ENCODE measurements at places on chromosomes 6 and 20.

- DNase-seq, result no peak
Measured at GRCh38 chr6:29424575-29424974, 9.8 kb downstream of the OR12D1 start.

DNA sequence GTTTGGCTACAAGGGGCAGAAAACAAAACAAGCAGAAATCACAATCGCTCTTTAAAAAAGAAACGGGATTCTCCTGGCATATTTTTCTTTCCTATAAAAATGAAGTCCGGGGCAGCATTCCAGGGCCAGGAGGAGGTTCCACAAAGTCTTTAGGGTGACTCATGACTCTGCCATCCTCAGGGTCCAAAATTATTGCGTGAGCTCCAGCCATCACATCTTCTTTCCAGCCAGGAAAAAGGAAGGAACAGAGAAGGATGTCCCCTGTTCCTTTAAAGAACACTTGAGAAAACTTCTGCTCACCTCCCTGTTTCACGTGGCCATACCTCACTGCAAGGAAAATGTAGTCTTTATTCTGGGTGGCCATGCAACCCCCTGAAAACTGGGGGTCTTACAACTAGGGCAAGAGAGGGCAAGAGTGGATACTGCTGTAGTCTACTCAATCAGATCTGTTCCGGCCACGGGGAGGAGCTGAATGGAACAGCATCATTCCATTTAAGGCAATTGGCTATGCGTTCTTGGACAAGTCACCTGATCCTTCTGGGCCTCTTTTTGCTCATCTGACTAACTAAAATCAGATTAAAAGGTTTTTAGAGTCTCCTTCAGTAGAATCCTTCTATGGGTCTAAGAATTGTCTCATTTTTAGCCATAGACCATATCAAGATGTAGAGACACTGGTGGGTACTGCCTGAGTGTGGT is 49.4 kb downstream of the CTCFL start:
- DNase-seq, result no peak

DNA sequence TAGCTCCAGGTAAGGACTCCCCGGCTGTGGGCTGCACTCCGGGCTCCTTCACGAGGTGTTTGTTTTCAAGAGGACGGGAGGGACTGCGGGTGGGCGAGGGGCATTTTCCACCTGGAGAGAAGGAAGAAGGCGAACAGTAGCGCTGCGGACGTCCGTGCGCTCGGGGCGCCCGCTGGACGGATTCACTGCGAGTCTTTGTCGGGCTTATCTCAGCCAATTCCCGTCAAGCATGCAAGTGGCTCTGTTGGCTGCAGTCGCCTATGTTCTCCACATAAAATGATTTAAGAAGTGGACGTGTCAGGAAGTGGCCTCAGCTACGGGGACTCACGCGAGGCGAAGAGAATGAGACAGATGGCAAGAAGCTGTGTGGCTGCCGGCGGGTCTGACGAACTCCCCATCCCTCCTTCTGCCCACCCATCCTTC is 332 bp downstream of the GRIK2 start:
- DNase-seq, result no peak

DNA sequence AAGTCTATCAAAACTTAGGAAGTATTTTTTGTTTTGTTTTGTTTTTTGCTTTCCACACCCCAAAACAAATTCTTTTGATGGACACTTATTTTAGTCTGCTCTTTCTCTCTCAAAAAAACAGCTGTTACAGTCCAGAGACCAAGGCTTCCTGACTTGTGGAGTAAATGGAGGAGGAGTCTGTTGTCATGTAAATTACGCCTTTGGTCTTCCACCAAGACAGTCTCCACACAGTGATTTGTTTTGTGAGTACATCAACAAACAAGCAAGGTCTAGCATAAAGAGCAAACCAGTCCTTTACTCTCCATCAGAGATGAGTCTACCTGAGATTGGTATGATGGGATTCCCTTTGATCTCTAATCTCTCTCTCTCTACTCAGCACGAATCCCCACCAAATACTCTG is 588.0 kb upstream of the ARID1B start:
- no peak for DNase-seq

DNA sequence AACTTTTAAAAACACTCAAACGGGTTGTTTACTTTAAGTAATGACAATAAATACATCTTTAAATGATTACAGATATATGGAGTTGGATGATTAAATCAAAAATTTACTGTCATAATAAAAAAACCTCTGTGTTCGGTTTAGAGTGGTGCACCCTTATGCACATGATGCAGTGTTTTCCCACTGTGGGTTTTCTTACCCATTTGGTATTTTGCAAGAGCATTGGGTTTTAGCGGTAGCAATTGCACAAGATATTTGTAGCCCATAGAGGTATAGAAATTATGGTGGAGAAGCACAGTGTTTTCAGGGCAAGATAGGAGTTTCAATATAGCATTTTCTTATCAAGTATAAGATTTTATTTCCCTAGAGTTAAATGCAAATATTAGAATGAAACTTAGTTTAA is 410.8 kb upstream of the PLCB4 start:
- no peak for DNase-seq

- no peak for DNase-seq
Measured at GRCh38 chr6:63904650-63905248, 269.1 kb downstream of the PHF3 start.

DNA sequence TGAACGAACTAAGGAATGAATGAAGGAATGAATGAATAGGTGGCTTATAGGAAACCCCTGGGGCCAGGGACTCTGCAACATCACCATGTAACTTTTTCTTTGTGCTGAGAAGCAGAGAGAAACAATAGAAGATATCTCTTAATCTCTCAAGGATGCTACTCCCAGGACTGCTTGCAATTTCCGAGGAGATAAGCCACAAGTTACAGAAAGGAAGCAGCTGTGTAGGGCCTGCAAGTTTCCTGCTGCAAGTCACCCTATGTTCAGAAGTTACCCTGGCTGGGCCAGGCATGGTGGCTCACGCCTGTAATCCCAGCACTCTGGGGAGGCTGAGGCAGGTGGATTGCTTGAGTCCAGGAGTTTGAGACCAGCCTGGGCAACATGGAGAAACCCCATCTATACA is 7.3 kb upstream of the MAVS start:
- DNase-seq, result no peak

DNA sequence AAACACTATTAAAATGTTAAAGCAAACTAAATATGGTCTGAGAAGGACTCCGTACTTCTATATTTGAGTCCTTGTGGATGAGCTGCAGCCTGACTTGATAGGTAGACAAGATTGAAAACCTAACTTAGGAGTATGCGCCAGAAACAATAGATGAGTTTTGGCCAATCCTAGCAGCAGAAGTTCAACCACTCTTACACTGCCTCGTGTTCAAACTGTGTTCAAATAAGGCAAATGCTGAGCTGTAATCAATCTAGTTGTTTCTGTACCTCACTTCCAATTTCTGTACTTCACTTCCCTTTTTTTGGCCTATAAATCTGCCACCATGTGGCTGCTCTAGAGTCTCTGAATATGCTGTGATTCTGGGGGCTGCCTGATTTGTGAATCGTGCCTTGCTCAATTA is 13.2 kb upstream of the SERINC1 start:
- no peak for DNase-seq

GRCh38 chr6:163449076-163449475 is 34.6 kb downstream of the QKI start:
- no peak for DNase-seq

GRCh38 chr6:52285177-52286068 is 881 bp upstream of the MCM3 start:
- DNase-seq, result peak; percentile 46

DNA sequence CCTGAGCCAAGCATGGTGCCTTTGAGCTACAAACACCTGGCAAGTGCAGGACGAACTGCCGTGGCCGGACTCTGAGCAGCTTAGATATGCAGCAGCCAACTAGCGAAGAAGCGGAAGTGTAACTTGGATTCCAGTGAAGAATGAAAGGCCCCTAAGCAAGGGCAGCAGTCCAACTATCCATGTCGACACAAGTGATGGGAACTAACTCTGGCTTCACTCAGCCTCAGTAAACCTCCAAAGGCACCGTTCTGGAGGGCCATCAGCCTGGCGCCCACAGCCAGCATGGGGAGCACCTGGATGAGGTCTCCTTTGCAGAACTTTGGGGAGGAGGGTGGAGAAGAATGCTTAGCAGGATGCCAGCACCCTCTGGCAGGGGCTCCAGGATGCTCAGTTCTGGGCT is 78.4 kb upstream of the MLN start:
- no peak for DNase-seq

DNA sequence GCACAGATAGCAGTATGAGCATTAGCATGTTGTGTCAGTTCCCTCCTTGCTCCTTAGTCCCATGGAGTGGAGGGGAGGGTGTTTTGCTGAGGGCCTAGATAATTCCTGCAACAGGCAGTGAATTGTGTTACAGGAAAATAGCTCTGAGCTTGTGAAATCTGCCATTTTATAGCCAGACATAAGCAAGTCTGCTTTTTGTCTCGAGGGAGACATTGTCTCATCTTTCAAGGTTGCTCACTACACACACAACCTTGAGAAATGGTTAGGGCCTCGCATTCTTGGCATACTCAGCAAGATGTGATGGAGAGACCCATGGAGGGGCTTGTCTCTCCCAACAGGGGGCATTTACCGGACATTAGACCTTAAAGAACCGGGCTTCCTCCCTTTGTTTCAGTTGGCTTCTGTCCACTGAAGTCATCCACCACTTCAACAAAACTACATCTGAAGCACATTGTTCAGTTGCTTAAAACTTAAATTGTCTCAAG is 108.0 kb upstream of the FOXO3 start:
- DNase-seq, result no peak

DNA sequence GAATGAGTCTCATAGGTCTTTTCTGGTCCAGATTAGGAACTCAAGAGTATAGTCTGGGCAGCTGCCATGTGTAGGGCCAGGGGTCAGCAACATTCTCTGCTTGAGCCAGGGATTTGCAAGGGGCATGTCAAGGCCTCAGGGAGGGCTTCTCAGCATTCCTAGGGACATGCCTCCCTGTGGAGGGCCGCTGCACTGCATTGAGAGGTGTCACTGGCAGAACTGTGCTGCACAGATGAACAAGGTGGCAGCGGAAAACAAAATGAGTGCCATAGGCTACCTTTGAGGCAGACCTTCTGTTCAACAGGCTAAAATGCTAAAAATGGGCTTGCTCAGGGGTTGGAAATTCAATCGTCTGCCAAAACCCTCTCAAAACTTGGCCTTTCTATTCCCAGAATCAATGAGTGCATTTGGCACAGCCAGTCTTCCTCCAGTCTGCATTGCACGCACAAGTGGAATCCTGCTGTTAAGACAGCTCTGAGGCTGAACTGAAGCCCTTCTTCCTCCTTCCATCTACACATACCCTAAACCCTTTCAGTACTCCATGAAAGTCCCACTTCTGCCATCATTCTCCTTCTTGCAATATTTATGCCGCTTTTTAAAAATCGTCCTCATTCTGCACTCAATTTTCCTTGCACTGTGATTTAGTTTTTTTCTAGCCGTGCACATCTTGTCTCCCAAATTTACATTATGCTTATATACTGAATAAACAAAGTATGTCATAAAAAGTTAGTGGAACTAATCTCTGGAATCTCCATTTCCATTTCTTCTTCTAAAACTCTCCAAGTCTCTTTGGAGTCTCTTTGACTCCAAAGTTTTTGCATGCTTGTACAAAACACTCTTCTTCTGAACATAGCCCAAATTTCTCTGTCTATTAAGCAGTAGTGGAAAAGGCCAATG is 51.7 kb downstream of the SLC26A8 start:
- no peak for DNase-seq

- no peak for DNase-seq
Measured at GRCh38 chr6:132168961-132169360, 217.8 kb upstream of the CCN2 start.

DNA sequence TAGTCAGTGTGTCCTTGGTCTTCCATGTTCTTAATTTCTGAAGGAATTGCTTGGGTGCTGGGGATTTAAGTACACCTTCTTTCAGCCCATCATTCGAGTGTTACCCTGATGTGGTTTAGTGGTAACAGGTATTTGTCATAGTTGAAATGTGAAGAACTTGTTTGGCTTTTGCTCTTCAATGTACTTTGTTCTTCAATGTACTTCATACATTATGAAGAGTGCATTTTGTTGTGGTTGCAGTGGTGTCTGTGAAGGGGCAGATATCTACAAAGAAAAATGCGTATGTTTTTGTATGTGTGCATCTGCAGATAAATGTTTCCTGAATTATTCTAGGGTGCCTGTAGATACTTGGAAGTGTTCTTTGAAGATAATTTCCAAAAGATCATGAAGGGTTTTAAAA is 111.2 kb upstream of the SUPT3H start:
- peak; percentile 55 for DNase-seq

DNA sequence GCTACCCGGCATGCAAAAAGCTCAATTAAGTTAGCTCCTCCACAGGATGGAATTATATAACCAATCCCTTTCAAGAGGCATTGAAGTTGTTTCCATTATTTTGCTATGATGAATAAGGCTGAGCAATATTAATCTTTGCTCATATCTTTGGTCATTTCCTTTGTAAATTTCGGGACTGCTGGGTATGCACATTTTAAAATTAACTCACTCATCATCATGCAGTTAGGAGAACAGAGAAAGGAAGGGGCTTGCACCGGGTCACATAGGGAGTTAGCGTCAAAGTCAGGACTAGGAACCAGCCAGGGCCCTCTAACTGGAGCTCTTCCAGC is 430 bp upstream of the FAM110A start:
- DNase-seq, result no peak

- no peak for DNase-seq
Measured at GRCh38 chr6:47653706-47654105, 44.7 kb upstream of the ADGRF4 start.

GRCh38 chr6:157266274-157267101 is 56.8 kb downstream of the TMEM242 start:
- no peak for DNase-seq

- no peak for DNase-seq
Measured at GRCh38 chr6:138873191-138873590, 77.3 kb downstream of the ECT2L start.
